ENCODE measurements at places on chromosomes 6 and 20.

DNA sequence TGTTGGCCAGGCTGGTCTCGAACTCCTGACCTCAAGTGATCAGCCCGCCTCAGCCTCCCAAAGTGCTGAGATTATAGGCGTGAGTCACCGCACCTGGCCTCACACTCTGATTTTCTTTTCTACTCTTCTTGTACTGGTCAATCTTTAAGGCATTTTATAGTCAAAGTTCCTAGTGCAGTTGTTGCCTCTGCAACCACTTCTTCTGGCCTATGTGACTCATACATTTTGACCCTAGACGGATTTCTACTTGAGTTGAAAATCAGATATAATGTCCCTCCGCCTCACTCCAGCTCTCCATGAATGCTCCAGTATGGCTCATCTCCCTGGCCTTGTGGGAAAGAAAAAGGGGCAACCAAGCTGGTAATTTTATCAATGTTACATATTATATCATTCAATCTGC is 42.4 kb downstream of the TNFRSF21 start:
- no peak overlapping the region for H3K4me3 ChIP-seq
- no peaks in the 10 kb centered on the region for H3K27me3 ChIP-seq
- peaks cover 2% of the 10 kb centered on the region for H3K4me1 ChIP-seq
- peaks cover 81% of the 10 kb centered on the region for H3K36me3 ChIP-seq
- no peak for DNase-seq

- no peaks in the 10 kb centered on the region for H3K36me3 ChIP-seq
- no peak overlapping the region for H3K27ac ChIP-seq
- H3K4me1 ChIP-seq: no peaks in the 10 kb centered on the region
- DNase-seq: no peak
- H3K4me3 ChIP-seq: no peak overlapping the region
- no peaks in the 10 kb centered on the region for H3K27me3 ChIP-seq
Observed at GRCh38 chr20:9087531-9088217, 18.8 kb downstream of the PLCB4 start.

GRCh38 chr20:36794116-36794474 is 20.5 kb upstream of the DSN1 start:
- H3K36me3 ChIP-seq: peaks cover 68% of the 10 kb centered on the region
- no peak for DNase-seq
- no peaks in the 10 kb centered on the region for H3K27me3 ChIP-seq
- no peak overlapping the region for H3K27ac ChIP-seq
- H3K4me1 ChIP-seq: peaks cover 4% of the 10 kb centered on the region
- no peak overlapping the region for H3K4me3 ChIP-seq

- no peaks in the 10 kb centered on the region for H3K36me3 ChIP-seq
- DNase-seq: no peak
- no peaks in the 10 kb centered on the region for H3K27me3 ChIP-seq
- no peak overlapping the region for H3K4me3 ChIP-seq
- peaks cover 2% of the 10 kb centered on the region for H3K4me1 ChIP-seq
Observed at GRCh38 chr20:8344631-8345030, 212.6 kb downstream of the PLCB1 start.

GRCh38 chr6:37906121-37906520 is 86.6 kb downstream of the ZFAND3 start:
- DNase-seq: no peak
- H3K27ac ChIP-seq: no peak overlapping the region
- no peaks in the 10 kb centered on the region for H3K36me3 ChIP-seq
- no peaks in the 10 kb centered on the region for H3K27me3 ChIP-seq
- H3K4me1 ChIP-seq: no peaks in the 10 kb centered on the region

DNA sequence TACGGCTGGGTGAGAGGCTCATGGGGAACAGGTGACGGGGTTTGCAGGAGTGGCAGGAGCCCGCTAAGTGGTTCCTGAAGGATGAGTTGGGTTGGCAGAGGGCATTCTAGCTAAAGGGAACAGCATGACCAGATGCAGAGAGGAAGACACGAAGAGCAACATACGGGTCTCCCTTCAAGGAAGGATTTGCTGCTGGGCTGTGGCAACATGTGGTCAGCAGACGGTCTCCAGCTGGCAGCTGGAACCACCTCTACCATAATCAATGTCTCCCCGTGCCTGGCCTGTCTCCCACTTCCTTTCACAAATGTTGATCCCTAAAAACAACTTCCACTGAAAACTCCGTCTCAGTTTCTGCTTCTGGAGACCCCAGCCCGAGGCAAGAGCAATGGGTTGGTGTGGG is 80.6 kb upstream of the SULF2 start:
- no peak overlapping the region for H3K4me3 ChIP-seq
- H3K27ac ChIP-seq: no peak overlapping the region
- peaks cover 18% of the 10 kb centered on the region for H3K27me3 ChIP-seq
- peaks cover 8% of the 10 kb centered on the region for H3K4me1 ChIP-seq
- no peaks in the 10 kb centered on the region for H3K36me3 ChIP-seq
- no peak for DNase-seq

GRCh38 chr6:166970091-166970490 is 13.7 kb upstream of the RNASET2 start:
- DNase-seq: no peak
- H3K27ac ChIP-seq: no peak overlapping the region
- no peaks in the 10 kb centered on the region for H3K27me3 ChIP-seq
- H3K4me3 ChIP-seq: no peak overlapping the region

DNA sequence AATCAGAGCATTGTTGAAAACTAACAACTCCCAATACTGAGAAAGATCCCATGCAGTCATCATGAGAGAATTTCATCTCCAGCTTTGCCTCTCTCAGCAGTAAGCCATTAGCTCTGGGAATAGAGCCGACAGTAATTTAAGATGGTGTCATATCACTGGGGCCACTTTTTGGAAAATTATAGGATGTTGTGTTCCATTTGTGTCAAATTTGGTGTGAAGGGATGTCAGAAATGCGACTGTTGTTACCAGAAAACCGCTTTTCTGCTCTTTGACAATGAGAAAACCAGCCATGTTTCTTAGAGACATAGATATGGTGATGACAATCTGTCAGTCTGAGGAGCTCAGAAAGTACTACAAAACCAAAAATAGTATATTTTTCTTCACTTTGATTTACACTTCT is 106.3 kb upstream of the KHDRBS2 start:
- peaks cover 15% of the 10 kb centered on the region for H3K4me1 ChIP-seq
- H3K36me3 ChIP-seq: no peaks in the 10 kb centered on the region

Measured in endodermal cell (in vitro differentiated cells).